ENCODE measurements at places on chromosomes 2 and 18. TPM values are rescaled to one million over a fixed set of nuclear protein-coding genes. Genes with fewer than 3 reads are reported as not detected.
A peak's percentile ranks its signal among the peaks of the same experiment; 100 is the strongest.

DNA sequence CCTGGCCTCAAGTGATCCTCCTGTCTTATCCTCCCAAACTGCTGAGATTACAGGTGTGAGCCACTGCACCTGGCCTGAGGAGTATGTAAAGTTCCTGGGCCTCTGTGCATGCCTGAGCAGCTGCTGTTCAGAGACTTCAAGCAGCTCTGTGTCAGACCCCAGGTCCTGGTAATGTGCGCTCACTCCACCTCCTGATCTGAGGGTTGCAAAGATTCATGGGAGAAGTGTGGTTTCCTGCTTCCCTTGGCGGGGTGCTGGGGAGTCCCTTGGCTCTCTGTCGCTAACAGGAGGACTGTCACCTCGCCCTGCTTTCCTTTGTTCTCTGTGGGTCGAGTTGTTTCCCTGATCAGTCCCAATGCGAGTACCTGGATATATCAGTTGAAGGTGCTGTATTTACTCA lies 8.6 kb upstream of the IL36A start:
- no peaks in the 10 kb centered on the region for H3K4me1 ChIP-seq
- no peaks in the 10 kb centered on the region for H3K27me3 ChIP-seq
- no peaks in the 10 kb centered on the region for H3K36me3 ChIP-seq
- no peak for DNase-seq
- no peak overlapping the region for H3K4me3 ChIP-seq

- no peaks in the 10 kb centered on the region for H3K4me1 ChIP-seq
- H3K4me3 ChIP-seq: no peak overlapping the region
- H3K27me3 ChIP-seq: no peaks in the 10 kb centered on the region
These were observed 173.7 kb upstream of the ATP5MC3 start for GRCh38 chr2:175355246-175355645.

GRCh38 chr2:144484201-144484948 lies 35.5 kb downstream of the ZEB2 start:
- H3K27me3 ChIP-seq: no peaks in the 10 kb centered on the region
- no peak overlapping the region for H3K27ac ChIP-seq
- no peaks in the 10 kb centered on the region for H3K36me3 ChIP-seq

GRCh38 chr2:166057370-166058164 lies 70.3 kb downstream of the SCN1A start:
- no peak overlapping the region for H3K4me3 ChIP-seq
- no peaks in the 10 kb centered on the region for H3K36me3 ChIP-seq
- H3K27me3 ChIP-seq: no peaks in the 10 kb centered on the region
- DNase-seq: no peak

DNA sequence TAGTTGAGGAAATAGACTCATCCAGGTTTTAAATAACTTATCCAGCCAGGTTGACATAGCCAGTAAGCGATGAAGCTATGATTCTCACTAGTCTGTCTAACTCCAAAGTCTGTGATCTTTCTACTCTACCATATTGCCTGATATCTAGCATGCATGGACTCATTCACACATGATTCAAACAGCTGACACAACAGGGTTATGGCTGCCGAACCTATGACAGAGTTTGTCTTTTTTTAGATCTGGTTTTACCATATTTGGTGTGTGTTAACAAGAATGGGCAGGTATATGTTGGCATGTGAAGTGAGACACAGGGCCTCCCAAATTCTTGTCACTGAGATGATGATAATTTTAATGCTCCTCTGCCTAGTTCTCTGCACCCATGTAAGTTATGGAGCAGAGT lies 210.6 kb downstream of the BABAM2 start:
- H3K36me3 ChIP-seq: no peaks in the 10 kb centered on the region
- no peak for DNase-seq
- no peak overlapping the region for H3K27ac ChIP-seq
- H3K4me1 ChIP-seq: no peaks in the 10 kb centered on the region
- no peak overlapping the region for H3K4me3 ChIP-seq

- DNase-seq: no peak
- H3K27me3 ChIP-seq: no peaks in the 10 kb centered on the region
- no peaks in the 10 kb centered on the region for H3K36me3 ChIP-seq
- H3K4me1 ChIP-seq: no peaks in the 10 kb centered on the region
- no peak overlapping the region for H3K27ac ChIP-seq
These were observed 46.1 kb downstream of the NABP1 start for GRCh38 chr2:191724015-191724414.

DNA sequence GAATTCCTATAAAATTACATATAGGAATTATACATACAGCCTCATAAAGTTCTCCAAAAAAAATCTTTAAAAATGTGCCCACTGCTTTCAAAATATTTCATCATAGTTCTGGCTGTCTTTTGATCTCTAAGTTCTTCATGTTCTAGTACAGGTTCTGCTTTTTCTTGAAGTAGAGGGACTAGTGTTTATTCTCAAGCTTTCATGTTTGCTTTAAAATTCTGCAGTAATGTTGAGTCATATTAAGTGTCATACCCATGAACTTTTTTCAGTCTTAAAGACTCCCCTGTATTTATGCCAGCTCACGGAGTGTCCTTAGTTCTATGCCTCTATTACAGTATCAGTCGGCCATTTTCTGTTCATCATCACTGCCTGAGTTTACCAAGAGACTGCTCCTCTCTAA lies 54.8 kb upstream of the CCDC141 start:
- DNase-seq: no peak
- H3K4me3 ChIP-seq: no peak overlapping the region
- no peak overlapping the region for H3K27ac ChIP-seq
- H3K36me3 ChIP-seq: peaks cover 5% of the 10 kb centered on the region

DNA sequence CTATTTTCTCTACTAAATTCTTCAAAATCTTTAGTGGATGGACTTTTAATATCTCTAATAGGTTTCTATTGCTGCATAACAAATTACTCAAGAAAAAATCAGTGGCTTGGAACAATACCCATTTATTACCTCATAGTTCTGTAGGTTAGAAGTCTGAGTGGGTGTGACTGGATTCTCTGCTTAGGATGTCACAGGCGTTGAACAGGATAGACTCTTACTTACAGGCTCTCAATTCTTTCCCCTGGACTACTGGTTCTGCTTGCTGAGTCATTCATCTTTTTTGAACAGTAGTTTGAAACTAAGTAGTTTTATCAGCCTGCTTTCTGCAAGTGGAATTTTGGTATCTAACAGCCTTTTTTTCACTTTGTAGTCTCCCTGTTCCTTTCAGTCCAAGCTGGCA lies 265.4 kb downstream of the ZNF385B start:
- no peak for DNase-seq
- no peak overlapping the region for H3K27ac ChIP-seq
- no peaks in the 10 kb centered on the region for H3K4me1 ChIP-seq
- H3K36me3 ChIP-seq: no peaks in the 10 kb centered on the region

GRCh38 chr2:112618383-112618782 lies 27.4 kb upstream of the SLC20A1 start:
- no peaks in the 10 kb centered on the region for H3K4me1 ChIP-seq
- DNase-seq: no peak
- no peak overlapping the region for H3K4me3 ChIP-seq
- H3K27ac ChIP-seq: no peak overlapping the region
- H3K27me3 ChIP-seq: no peaks in the 10 kb centered on the region

DNA sequence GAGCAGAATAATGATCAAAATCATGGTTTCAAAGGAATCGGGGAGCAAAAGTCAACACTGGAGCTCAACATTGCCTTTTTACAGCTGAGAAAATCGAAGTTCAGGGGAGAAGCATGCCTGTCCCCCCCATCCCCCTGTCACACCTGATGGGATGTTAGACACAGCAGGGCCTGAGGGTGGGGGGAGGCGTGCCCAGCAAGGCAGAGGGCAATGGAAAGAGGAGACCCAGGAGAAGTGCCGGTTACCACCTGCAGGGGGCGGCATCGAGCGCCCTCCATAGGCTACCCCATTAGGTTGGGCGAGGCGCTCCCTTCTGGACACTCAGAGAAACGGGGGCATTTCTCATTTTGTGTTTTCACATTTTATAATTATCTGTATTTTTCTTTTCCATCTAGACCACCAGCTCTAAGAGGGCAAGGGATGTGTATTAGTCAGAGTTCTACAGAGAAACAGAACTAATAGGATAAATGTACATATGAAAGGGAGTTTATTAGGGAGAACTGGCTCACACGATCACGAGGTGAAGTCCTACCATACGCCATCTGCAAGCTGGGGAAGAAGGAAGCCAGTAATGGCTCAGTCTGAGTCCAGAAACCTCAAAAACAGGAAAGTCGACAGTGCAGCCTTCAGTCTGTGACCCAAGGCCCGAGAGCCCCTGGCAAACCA lies 271.3 kb downstream of the LRATD1 start:
- H3K36me3 ChIP-seq: no peaks in the 10 kb centered on the region
- no peaks in the 10 kb centered on the region for H3K4me1 ChIP-seq
- DNase-seq: no peak
- H3K4me3 ChIP-seq: no peak overlapping the region
- H3K27ac ChIP-seq: no peak overlapping the region

DNA sequence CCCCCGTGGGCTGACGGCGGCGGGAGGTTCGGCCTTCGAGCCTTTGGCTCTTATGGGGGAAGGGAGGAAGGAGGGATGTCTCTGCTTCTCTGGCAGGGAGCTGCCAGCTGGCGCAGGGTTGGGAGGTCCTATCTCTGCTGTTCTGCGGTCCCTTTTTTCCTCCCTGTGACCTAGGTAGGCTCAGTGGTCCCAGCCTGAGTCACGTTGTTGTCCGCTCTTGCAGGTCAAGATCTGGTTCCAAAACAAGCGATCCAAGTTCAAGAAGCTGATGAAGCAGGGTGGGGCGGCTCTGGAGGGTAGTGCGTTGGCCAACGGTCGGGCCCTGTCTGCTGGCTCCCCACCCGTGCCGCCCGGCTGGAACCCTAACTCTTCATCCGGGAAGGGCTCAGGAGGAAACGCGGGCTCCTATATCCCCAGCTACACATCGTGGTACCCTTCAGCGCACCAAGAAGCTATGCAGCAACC lies 2.5 kb downstream of the DLX1 start:
- H3K27ac ChIP-seq: no peak overlapping the region
- H3K36me3 ChIP-seq: no peaks in the 10 kb centered on the region
- H3K4me3 ChIP-seq: no peak overlapping the region

DNA sequence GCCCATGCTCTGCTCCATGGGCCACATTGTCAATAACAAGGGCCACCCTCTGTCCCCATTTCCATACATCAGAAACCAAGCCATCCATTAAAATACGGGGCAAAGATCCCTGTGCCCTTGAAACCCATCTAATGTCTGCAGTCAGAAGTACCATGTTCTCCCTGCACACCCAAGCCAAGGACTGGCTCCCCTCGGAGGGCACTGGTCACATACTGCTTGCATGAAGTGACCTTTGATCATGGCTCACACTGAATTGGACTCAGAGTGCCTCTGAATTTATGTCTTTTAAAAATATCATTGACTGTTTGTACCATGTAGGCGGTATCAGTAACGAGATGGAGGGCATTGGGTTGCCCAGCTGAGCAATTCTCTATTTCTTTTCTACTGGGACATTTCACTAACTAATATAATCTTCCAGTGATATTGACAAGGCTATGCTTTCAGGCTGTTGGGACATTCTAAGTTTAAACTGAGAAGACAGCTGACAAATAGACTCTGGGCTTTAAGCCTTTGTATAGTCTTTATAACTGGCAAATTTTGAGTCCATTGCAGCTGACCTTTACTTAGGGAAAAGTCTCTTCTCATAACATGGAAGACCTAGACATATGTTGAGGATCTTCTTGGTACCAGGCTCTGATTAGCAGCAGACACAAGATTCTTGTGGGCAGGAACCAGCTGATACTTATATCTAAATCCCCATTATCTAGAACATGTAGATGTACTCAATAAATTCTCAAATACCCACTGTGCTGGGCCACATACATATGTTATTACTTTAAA lies 214.3 kb downstream of the MYCN start:
- no peaks in the 10 kb centered on the region for H3K36me3 ChIP-seq
- H3K27ac ChIP-seq: no peak overlapping the region

GRCh38 chr2:235920216-235920865 lies 247.8 kb downstream of the GBX2 start:
- no peaks in the 10 kb centered on the region for H3K27me3 ChIP-seq
- H3K4me3 ChIP-seq: no peak overlapping the region
- no peak for DNase-seq
- H3K4me1 ChIP-seq: no peaks in the 10 kb centered on the region

- no peaks in the 10 kb centered on the region for H3K27me3 ChIP-seq
- H3K4me1 ChIP-seq: peaks cover 5% of the 10 kb centered on the region
- no peak overlapping the region for H3K4me3 ChIP-seq
- no peak for DNase-seq
- peak overlapping the region; percentile 93 for H3K27ac ChIP-seq
These were observed 44.6 kb downstream of the FOSL2 start for GRCh38 chr2:28437149-28437835.

DNA sequence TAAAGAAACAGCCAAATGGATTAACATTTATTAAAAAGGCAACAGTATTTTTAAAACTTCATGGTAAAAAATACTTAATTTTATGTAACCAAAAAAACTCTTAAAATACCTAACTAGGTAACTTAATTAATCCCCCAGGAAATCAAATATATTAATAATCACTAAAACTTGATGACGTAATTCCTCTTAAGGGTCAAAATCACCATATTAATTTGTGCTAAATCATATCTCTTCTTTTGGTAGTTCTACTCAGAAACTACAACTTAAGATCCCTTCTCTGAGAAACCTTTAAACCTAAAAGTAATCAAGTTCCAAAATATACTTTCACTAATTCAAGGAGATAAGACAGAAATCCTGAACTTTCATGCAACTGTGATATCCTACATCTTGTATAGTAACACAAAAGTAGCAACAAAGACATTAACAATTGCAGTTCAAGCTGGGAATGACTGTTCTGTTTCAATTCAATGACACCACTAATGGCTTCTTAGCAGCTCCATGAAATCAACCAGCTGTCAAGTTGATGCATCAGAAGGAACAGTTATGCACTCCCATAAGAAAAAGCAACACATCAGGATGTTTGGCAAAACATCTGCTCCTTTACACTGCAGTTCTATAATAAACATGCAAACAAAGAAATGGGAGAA lies 4.0 kb downstream of the BAZ2B start:
- H3K4me3 ChIP-seq: no peak overlapping the region
- peak overlapping the region; percentile 99 for H3K27ac ChIP-seq
- no peak for DNase-seq
- H3K4me1 ChIP-seq: peaks cover 11% of the 10 kb centered on the region
- no peaks in the 10 kb centered on the region for H3K36me3 ChIP-seq

DNA sequence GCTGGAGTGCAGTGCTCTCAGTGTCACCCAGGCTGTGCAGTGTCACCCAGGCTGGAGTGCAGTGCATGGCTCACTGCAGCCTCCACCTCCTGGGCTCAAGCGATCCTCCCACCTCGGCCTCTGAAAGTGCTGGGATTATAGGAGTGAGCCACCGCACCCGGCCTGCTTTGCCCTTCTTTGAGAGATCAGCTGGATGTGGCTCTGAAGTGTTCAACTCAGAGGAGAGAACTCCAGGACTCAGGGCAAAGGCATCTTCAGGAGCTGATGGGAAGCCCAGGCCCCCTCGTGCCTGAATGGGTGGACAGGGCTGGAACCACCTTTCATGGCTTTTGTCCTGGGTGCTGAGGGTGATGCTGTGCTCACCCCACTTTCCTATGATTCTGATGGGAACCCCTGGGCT lies 52.0 kb upstream of the HAAO start:
- no peaks in the 10 kb centered on the region for H3K27me3 ChIP-seq
- no peaks in the 10 kb centered on the region for H3K36me3 ChIP-seq
- DNase-seq: no peak
- no peak overlapping the region for H3K4me3 ChIP-seq
- peak overlapping the region; percentile 63 for H3K27ac ChIP-seq

SNTG2 gene
- total RNA-seq: 6.0 TPM

MC5R gene
- total RNA-seq: not detected

BMP10 gene
- total RNA-seq: not detected

FOXI3 gene
- total RNA-seq: not detected

ANKRD30BL gene
- total RNA-seq: 1.5 TPM

KCNF1 gene
- 0.66 TPM for total RNA-seq

ZNF24 gene
- 39.0 TPM for total RNA-seq

RESP18 gene
- total RNA-seq: not detected

POTEC gene
- not detected for total RNA-seq

AGBL5 gene
- 21.5 TPM for total RNA-seq

DCDC2C gene
- total RNA-seq: 0.59 TPM

ZAP70 gene
- total RNA-seq: 4.0 TPM

Data from breast epithelium (tissue), 4 donors.